ENCODE measurements at places on chromosomes 2 and 18. TPM values are rescaled to one million over a fixed set of nuclear protein-coding genes. Genes with fewer than 3 reads are reported as not detected.

- no peak for DNase-seq
These were observed 22.9 kb downstream of the SERPINB8 start for GRCh38 chr18:63992751-63993150.

Gene KCNG2
- 6.0 TPM for total RNA-seq

DNA sequence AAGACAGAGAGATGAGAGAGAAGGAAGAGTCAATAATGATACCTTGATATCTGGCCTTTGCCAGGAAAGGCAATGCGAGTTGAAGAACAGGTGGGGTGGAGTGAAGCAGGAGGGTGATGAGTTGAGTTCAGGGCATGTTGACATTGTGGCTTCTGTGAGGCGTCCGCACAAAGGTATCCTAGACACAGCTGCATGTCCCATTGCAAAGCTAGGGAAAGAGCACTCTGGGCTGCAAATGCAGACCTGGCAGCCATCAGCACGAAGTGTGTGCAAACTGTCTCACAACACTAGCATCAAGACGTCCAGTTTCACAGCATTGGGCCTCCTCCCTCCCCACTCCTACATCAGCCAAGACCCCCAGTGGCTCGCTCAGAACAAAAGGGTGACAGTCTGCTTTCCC lies 36.1 kb downstream of the TEX51 start:
- DNase-seq = no peak

DNA sequence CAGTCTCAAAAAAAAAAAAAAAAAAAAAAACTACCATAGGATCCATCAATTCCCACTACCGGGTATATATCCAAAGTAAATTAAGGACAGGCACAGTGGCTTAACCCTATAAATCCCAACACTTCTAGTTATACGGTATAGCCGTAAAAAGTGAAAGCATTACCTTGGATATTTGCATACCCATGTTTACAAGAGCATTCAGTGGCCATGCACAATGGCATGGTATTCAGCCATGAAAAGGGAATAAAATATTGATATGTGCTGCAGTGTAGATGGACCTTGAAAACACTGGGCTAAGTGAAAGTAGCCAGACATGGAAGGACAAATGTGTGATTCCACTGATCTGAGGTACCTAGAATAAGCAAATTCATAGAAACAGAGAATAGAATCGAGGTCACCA lies 111.8 kb upstream of the CAB39 start:
- DNase-seq = no peak

DNA sequence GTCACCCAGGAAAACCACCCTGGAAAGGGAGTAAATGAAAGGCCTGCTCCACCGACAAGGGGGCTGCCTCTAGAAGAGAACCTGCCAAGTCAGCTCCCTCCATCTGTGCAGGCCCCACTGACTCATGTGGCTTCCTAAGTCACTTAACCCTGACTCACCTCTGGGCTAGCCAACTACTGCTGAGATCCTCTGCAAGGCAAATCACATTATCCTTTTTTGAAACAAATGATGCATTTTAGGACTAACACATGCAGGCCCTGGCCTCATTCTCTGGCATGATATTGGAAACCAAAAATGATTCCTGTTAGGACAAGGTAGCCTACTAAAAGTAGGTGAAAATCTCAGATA lies 474.6 kb downstream of the EPHA4 start:
- no peak for DNase-seq

DNA sequence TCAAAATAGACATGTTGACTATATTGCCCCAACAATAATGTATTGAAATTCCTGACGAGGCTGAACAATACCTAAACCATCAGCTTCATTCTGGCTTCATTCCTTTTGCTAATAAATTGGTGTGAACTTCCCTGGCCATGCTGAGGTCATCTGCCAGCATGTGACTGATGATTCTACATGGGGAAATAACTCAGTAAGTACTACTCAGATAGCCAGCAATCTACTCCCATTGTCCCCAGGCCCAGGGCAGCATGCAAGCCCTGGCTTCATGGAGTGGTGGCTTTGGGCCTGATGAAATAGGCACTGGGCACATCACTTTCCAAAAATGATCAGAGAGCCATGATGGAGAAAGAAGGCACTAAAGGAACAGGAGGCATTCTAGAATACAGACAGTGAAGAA lies 468.5 kb upstream of the PIK3C3 start:
- no peak for DNase-seq

DNA sequence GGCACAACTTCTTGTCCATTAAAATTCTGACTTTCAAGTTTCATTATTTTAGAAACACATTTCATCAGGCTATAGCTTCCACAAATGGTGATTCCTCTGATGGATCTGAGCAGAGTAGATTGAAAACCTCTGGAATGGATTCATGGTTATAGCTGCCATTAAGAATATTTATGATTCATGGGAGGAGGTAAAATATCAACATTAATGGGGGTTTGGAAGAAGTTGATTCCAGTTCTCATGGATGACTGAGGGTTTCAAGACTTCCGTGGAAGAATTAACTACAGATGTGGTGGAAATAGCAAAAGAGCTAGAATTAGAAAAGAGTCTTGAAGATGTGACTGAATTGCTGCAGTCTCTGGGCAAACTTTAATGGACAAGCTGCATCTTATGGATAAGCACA lies 797.4 kb downstream of the SUCLG1 start:
- no peak for DNase-seq

Gene MEIS1
- 3.9 TPM for total RNA-seq

GRCh38 chr2:47072018-47072691 lies 83.0 kb downstream of the STPG4 start:
- no peak for DNase-seq

Gene TPRKB
- total RNA-seq = 92.3 TPM

DNA sequence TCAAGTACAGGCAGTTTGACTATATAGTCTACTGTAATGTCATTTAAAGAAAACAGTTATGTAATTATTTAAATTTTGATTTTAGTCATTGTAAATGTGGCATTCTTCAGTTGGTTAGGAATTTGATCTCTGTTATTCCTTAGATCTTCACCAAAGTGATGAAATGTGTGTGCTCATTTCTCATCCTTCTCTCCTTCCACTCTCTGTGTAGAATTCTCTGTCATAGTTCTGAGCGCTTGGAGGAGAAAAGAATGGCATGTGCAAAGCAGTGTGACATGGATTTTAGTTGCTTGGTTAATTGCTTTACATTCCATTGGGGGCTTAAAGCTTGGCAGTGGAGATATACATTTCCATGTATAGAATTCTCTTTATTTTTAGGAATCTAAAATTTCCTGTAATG lies 14.8 kb downstream of the PIK3C3 start:
- DNase-seq = no peak

DNA sequence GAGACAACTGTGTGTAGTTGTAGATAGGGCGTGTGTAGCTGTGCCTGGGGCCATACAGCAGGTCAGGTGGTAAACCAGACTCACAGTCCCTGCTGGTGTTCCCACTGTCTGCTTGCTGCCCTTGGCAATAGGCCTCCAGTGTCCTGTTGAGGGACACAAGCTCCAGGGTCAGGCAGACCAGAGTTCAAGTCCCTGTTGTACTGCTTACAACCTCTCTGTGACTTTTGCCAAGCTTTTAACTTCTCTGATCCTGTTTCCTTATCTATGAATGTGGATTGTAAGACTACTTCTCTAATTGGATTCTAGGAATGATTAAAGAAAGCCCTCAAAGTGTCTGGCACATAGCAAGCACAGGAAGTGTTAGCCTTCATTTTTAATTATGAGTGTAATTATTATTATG lies 68.6 kb downstream of the MERTK start:
- no peak for DNase-seq

DNA sequence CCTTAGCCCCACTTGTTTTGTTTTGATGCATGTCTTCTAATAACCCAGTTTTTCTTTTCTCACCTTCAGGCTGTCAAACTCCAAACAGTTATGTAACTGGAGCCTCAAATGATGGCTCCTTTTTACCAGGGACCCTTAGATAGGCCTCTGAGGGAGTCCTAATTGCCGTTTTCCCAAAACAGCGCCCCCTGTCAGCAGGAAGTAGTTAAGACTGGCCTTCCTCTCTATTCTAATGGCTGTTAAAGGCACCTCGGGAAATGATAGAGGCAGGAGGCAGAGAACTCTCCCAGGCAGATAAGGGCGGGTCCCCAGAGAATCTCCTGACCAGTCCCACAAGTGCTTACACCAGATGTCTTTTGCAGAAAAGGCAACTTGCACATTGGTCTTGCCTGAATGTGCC lies 123.2 kb downstream of the KCNS3 start:
- DNase-seq = no peak

Gene SPR
- total RNA-seq = 40.1 TPM

- no peak for DNase-seq
These were observed 19.4 kb downstream of the TEX44 start for GRCh38 chr2:231612109-231612455.

DNA sequence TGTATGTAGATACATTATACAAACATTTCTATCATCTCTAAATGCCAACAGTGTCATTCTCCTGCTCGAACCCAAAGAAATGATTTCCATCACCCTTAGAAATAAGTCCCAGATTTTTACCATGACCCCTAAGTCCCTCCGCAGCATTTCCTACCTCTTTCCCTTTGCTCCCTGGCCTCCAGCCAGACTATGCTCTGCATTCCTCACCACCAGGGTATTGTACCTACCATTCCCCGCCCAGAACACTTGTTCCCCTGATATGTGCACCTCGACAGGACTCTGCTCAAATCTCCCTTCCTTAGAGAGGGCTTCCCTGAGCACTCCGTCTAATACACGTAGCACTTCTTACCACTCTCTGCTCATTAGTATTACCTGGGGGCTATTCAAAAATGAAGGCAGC lies 630.2 kb downstream of the ARHGAP15 start:
- DNase-seq = no peak

- DNase-seq = no peak
These were observed 98.3 kb downstream of the KLHL14 start for GRCh38 chr18:32674491-32674890.

Gene EML6
- total RNA-seq = 0.09 TPM

Gene SOWAHC
- 72.3 TPM for total RNA-seq

DNA sequence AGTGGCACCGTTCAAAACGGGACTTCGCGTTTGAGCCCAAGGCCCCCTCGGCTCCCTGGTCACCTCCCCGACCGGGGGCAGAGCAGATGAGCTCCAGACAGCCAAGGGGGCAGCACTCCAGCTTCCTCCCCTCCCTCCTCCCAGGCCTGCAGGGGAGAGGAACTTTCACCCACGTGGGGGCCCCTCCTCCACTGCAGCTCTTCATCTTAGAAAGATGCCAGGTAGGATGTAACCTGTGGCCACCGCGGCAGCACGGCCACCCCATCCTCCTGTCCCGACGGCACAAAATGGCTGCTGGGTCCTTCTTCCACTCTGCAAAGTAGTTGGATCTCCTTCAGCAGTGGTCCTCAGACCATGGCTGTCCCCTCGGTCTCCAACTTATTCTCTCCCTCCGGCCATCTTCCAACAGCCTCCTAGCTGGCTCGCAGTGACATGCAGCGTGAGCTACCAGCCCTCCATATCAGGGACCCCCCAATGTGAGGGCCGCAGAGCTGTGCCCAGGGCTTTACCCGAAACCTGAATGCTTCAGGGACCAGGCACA lies 94.5 kb upstream of the ID2 start:
- DNase-seq = no peak

DNA sequence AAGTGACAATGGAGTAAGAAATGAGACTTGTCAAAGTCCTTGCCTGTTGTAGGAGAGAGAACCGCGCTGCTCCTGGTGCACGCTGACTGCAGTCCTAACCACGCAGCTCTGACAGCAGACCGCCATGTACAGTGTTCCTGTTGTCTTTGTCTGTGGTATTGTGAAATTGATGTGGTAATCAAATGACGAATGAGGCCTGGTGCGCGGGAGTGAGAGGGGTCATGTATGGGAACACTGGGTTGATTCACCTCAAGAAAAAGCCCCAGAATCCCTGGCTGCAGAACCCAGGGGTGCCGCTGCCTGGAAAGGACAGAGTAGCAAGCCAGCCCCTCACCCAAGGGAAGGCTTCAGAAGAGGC lies 64.0 kb downstream of the INPP4A start:
- DNase-seq = no peak

Gene PLGLB2
- 0.47 TPM for total RNA-seq

Gene B4GALT6
- total RNA-seq = 21.4 TPM

Gene MCFD2
- total RNA-seq = 126 TPM

DNA sequence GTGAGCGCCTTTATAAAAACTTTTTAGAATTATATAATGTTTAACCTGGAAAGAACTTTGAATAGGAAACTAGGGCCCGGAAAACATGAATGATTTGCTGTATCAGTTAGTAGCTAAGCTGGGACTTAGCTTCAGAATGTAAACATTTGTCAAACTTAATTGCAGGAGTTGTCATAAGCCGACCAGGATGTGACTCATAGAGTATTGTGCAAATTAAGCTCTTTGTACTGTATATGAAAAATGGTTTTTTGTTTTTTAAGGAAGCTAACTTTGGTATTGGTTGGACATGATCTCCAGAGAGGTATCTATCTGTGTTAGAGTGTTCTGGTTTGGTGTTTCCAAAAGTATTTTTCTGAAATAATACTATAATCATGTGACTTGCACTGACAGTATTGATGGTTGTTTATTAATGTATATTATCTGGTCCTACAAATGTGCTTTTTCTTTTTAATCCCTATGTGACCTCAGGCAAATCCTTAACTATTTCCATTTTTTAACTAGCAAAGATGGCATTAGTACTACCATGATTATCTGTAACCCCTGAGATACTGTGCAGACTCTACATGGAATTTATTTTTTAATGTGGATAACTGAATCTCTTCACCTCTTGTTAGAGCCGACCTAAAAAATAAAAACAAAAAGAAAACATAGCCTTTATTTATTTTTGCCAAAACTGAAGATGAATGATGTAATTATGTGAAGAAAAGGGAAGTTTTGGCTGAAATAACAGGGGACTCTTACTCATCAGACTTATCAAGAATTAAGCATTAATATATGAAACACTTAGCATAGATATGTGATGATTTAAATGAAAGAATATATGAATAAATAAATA lies 11.7 kb downstream of the YIPF4 start:
- DNase-seq = peak; percentile 55

DNA sequence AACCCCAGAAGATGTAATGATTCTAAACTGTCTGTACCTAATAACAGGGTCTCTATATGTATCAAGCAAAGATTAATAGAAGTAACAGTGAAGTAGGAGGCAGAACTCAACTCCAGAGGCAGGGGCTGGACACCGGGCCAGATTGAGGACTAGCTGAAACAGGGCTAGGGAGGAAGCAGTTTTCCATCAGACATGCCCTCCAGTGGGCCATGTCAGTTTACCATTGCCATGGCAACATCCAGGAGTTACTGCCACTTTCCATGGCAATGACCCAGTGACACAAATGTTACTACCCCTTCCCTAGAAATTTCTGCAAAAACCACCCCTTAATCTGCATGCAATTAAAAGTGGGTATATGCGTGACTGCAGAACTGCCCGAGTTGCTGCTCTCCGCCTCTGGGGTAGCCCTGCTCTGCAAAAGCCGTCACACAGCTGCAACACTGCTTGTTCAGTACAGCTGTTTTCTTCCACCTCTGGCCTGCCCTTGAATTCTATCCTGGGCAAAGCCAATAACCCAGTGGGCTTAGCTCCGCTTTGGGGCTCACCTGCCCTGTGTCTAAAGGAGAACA lies 58.7 kb downstream of the TMEM18 start:
- DNase-seq = no peak

Gene YWHAQ
- total RNA-seq = 443 TPM

- no peak for DNase-seq
These were observed 88.0 kb upstream of the PELI1 start for GRCh38 chr2:64232266-64232665.
